Vagina (tissue), 2 donors: ENCODE measurements at places on chromosomes 1 and 21.

DNA sequence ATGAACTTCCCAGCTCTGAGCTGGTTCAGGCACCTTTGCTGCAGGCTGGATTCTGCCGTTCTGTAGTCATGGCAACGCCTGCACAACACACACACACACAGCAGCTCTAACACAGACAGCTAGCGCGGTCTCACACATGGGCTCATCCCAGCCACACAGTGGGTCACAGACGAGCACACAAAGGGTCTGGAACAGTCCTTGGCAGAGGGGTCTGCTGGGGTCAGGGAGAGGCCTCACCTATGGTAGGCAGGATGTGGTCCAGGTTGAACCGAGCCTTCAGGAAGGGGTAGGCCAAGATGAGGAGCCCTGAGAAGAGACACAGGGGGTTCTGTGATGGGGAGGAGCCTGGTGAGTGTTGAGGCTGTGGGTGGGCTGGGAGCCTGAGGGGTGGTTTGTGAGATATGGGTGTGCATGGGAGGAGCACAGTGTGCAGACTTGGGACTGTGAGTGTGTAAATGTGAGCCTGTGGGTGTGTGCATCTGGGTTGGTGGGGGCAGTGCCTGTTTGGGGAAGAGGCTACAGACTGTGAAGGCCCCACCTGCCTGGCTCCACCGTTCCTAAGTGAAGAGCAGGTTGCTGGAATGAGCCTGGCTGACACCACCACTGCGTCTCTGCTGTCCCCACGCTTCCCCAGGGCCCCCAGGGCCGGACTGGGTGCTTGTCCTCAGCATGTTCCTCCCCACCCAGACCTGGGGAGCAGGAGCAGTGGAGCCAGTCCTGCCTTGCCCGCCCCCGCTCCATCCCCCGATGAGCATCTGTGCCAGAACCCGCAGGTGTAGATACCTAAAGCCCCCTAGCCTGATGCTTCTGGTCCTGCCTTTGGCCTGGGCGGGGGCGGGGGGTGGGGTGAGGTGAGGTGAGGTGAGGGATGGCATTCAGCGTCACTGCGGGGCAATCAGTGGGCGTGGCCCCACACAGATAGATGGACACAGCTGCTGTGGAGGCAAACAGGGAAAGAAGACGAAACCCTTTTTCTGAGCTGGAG, 1.5 kb downstream of the KNCN start:
- DNase-seq = no peak

GRCh38 chr1:240084337-240084736, 7.3 kb upstream of the FMN2 start:
- DNase-seq = no peak

GRCh38 chr1:156922986-156923669, 2.7 kb downstream of the LRRC71 start:
- no peak for DNase-seq

- DNase-seq = no peak
These were observed 11.8 kb upstream of the STMN1 start for GRCh38 chr1:25917996-25918395.

DNA sequence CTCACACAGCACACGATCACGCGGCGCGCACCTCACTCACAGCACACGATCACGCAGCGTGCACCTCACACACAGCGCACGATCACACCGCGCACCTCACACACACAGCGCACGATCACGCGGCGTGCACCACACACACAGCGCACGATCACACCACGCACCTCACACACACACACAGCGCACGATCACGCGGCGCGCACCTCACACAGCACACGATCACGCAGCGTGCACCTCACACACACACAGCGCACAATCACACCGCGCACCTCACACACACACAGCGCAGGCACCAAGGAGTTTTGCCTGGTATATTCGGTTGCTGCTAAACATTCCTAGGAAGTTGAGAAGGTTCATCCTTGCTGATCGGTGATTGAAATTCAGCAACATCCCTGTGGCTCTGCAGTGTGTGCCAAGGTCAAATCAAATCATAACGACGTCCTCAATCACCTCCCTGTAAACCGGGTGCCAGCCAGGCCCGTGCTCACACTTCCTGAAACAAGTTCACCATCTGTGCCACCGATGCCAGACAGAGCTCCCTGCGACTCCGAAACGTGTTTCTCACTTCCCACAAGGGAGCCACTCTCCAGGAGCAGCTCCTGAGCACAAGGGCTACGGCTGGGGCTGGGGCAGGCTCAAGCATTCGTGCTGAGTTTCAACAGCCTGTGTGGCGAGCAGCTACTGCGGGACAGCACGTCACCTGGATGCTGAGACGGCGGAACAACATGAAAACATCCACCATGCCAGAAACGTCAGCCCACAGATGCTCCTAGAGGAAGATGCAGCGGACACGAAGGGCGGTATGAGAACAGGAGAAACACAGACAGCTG, 30.2 kb downstream of the WDR4 start:
- no peak for DNase-seq

DNA sequence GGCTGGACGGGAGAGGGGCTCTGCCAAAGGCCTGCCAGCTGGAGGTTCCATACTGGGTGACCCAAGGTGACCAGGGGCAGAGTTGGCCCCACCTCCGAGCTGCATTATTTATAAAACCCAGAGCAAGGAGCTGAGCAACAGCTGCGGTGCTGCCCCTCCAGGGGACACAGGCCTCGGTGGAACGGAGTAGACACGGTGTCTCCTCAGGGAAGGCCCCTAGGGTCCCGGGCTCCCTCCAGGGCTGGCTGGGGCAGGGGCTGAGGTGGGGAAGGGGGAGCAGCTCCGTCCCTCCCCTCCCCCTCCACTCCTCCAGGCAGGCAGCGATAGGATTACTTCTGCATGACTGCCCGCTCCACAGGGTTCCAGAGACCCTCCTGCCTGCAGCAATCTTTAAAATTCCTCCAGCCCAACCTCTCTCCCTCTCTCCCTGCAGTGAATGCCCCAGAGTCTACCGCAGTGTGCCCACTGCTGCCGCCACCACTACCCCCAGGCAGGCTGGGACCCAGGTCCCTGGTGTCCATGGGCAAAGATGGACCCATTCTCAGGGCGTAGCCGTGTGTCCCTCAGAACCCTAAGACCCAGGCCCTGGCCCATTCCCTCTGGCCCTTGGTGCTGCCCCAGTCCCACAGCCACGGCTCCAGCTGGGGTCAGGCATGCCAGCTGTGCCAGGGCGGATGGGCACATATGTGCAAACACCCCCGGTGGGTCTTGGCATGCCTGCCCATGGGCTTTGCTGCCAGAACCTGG, 10.8 kb downstream of the AHDC1 start:
- no peak for DNase-seq

DNA sequence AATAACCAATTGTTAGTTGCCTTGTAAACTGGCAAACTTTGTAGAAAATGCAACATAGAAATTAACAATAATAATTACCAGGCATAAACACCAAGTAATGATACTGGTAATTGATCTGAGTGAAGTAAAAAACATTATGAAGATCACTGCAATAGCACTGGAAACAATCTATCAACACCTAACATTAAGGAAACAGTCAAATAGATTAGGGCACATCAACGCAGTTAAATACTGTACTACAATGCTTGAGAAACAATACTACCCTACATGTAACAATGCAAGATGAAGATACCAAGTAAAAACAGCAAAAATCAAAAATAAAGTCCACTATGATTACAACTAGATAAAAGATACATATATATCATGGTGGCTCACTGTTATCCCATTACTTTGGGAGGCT, 16.6 kb downstream of the SYDE2 start:
- DNase-seq = no peak

- DNase-seq = no peak
These were observed 342.7 kb upstream of the NR5A2 start for GRCh38 chr1:199684686-199685273.

DNA sequence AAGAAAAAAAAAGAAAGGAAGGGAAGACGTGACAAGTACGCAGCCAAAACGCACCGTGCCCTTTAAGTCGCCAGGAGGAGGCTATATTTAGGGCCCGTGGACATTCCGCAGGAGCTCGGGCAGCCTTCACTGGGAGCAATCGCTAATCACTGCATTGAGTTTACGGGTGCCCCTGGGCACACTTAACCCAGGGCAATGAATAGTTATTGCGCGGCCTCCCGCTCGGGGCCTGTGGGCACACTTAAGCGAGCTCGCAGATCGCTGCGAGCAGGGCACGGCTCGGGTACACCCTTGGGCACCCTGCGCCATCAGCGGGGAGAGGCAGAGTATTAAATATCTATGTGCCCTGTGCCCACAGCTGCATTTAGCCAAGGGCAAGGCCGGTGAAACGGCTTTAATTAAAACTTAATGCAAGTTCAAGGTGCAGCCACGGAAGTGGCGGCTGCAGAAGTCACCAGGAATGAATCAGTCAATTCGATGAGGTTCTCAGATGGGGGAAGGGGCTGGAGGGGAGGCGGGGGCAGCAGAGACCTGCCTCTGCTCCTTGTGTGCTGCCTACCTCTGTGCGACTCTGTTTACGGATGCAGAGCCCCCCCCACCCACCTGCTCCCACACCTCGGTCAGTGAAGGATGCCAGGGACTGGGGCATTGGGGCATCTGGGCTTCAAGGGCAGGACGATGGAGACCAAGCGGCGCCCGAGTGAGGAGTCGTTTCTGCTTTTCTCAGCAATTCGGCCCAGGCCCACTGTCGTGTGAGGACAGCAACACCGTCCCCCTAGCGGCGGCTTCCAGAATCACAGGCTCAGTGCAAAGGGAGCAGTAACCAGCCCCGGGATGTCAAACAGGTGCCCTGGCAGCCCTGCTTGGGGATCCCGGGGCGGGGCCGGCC, 51.8 kb upstream of the TARDBP start:
- DNase-seq = no peak

DNA sequence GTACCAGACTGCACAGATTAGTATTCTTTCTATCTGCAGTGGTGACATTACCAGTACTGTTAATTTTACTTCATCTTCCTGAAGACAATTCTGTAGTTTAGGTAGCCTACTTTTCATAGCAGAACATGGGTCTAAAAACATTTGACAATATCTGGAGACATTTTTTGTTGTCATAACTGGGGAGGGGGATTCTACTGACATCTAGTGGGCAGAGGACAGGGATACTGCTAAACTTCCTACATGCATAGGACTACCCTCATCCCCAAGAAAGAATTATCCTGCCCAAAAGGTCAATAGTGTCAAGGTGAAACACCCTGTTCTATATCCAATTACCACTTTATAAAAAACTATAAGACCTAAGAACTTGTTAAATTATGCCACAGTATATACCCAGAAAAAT, 3.4 kb upstream of the ARHGAP29 start:
- DNase-seq = no peak
